ENCODE measurements at places on chromosomes 3 and 15.

DNA sequence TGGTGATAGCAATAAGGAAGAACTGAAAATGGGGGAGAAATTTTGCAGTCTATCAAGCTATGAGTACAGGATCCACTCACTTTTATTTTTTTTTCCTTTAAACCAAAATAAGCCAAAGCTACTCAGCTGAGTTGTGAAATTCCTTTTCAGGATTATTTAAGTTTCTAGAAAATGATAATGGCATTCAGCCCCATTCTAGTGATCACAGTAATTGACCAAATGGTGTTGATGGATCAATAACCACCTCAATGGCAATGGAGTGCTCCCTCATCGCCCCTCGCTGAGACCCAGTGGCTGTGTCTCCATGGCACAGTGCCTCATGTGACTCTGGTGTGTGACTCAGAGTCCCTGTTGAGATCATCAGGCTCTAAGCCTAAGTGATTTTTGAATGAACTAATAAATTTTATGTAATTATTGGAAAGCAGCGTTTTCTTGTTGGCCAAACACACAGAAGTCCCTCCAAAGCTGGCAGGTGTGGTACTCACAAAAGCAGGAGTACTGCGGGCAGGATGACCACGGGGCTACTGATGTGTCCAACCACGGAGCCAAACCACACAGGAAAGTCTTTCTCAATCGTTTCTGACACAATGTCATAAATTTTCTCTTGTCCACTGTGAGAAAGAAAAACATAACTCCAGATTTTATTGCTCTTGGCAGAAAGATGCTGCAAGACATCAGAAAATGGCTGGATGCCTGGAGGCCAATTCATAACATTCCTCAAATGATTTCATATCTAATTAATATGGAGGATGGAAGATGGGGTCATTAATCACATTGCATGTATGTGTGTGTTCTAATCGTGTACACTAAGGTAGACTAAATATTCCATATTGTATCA lies 14.4 kb upstream of the STARD5 start:
- DNase-seq: no peak

DNA sequence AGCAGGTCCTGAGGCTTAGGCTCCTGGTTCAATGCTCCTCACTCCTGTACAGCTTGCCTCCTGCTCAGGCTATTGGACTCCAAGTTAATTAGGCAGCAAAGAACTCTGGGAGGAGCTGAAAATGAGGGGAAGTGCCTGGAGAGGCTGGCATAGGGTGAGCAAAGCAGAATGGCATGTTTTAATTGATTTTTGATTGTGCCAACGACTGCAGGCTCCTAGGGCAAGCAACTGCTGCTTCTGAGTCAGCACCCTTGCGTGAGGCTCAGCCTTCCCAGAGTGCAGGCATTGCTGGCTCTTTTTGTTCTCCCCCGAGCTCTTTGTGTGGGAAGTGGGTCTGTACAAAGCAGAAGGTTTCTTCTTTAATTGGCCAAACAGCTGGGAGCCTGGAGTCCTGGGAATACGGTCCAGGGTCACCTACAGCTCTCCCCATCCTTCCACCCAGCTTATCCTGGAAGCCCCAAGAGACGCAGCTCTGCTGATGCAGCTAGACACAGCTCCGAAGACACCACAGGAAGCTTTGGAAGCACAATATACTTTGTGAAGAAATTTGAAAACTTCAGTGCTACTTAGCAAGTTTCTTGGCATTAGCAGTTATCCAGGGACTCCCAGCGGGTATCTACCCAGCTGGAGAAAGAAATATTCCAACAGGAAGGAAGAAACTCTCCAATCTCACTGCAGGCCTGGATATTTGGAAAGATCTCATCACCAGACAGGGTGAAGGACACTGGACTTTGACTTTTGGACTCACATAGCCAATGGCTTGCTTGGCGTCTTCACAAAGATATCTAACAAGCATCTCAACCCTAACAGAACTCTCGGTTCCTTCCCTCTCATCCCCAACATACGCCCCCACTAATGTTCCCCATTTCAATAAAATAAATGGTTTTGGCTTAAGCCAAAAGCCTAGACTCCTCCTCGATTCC lies 76.8 kb downstream of the BDH1 start:
- no peak for DNase-seq

GRCh38 chr3:143084856-143085731 lies 34.5 kb upstream of the CHST2 start:
- DNase-seq: no peak

GRCh38 chr15:36029606-36030210 lies 483.7 kb upstream of the DPH6 start:
- DNase-seq: no peak

Measured in D721Med (cell line).